Muscle of leg (tissue), 16 donors: ENCODE measurements at places on chromosomes 12 and 14.

DNA sequence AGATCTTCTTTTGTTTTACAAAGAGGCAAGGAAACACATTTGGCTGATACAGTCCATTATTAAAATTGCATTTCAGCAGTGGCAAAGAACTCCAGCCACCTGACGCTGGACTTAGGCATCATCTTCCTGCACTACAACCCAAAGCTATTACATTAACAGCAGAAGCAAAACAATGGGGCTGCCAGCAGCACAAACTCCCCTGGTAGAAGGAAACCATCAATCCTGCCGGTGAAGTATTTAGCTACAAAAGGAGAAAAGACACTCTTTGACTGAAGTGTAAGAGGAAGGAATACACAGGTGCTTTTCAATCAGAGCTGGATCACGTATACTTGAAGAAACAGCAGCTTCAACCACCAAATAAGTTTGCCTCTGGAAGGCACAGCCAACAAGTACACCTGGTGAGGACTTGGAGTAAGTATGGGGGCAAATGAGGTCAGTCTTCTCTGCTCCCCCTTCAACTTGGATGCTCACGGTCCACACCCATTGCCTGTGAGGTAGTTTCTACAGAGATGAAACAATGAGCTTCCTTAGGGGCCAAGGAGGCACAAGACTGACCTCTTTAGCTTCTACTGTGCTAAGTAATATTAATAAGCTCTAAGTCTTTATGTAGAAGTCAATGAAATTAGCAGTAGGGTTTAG lies 125.9 kb upstream of the FOXN3 start:
- peak; percentile 30 for DNase-seq

GRCh38 chr12:27826076-27826475 lies 46.0 kb upstream of the MANSC4 start:
- no peak for DNase-seq

GRCh38 chr14:42628602-42629001 lies 1021.9 kb downstream of the LRFN5 start:
- DNase-seq: no peak

DNA sequence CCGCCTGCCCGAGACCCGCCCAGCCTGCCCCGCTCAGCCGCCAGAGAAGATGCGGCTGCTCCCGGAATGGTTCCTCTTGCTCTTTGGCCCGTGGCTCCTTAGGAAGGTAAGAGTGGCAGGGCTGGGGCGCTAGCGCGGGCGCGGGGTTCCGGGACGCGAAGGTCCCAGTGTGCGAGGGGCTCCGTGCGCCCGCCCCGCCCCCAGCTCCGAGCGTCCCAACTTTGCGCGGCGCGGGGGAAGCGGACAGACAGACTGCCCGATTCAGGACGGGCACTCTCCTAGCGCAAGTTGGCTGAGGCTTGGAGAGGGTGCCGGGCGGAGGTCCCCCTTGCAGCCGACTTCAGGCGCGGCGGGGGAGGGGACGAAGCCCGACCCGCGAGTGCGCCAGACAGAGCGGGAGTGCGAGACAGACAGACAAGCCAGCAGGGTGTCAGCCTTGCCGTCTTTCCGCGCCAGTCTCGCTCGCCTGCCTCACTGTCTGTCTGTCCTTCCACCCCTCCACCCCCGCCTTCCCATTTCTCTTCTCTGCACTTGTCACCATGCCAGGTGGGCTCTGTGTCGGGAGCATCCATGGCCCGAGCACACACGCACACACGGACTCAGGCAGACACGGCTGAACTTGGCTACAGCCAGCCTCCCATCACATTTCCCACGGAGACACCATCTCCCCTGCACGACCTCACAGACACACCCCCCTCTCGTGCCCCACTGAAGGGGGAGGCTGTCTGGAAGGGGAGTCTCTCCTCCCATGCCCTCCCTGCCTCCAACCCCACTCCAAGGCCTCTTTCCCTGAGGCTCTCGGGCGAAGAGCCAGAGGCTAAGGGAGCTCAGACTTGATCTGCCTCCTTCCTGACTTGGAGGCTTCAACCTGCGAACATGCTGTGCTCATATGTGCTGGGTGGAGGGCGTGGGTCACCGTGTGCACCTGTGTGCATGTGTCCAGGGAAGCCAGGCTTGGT lies 606 bp downstream of the NXPH4 start:
- DNase-seq: peak; percentile 71

GRCh38 chr14:102907303-102907844 lies 15.1 kb upstream of the AMN start:
- no peak for DNase-seq

DNA sequence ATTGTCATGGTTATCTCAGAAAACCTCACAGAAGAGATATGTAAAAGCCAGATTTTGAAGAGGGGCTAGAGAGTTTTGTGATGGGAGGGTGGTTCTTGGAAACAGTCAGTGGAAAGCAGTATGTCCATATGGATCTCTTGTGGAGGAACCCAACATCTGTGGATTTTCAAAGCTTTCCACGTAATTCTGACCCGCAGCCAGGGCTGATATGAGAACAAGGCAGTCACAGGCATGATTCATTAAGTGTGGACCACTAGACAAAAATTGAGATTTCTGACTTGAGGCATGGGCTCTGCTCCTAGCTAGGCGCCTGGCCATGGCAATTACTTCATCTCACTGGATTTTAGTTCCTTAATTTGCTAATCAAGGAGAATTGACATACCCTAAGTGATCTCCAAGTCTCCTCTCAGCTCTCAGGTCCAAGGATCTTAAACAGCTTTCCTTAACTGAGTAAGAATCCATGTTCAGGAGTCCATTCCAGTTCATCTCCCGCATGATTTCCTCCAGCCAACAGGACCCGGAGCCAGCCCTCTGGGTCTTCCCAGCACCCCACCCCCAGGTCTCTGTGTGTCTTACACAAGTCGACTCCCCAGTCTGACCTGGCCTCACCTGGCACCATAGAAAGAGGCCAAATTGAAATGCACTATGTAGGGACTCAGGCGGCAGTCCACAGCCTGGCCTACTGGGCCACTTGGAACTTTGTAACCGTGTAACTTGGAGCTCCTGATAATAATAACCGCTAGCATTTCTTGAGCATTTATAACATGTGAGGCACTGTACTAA lies 176.3 kb upstream of the PARP11 start:
- DNase-seq: no peak
